Spinal cord (tissue), 10 donors: ENCODE measurements at places on chromosomes 7 and 10. TPM values are rescaled to one million over a fixed set of nuclear protein-coding genes. Genes with fewer than 3 reads are reported as not detected.

The CALHM3 gene
- polyA plus RNA-seq = 0.09 TPM

The KIF11 gene
- 13.6 TPM for polyA plus RNA-seq

The MYL10 gene
- 0.44 TPM for polyA plus RNA-seq

The PLEKHS1 gene
- polyA plus RNA-seq = 0.08 TPM

The TBL2 gene
- polyA plus RNA-seq = 36.8 TPM

The SYT15B gene
- 10.8 TPM for polyA plus RNA-seq
